Cardiac septum (tissue), 1 donor: ENCODE measurements at places on chromosomes 11 and 22.
A peak's percentile ranks its signal among the peaks of the same experiment; 100 is the strongest.

DNA sequence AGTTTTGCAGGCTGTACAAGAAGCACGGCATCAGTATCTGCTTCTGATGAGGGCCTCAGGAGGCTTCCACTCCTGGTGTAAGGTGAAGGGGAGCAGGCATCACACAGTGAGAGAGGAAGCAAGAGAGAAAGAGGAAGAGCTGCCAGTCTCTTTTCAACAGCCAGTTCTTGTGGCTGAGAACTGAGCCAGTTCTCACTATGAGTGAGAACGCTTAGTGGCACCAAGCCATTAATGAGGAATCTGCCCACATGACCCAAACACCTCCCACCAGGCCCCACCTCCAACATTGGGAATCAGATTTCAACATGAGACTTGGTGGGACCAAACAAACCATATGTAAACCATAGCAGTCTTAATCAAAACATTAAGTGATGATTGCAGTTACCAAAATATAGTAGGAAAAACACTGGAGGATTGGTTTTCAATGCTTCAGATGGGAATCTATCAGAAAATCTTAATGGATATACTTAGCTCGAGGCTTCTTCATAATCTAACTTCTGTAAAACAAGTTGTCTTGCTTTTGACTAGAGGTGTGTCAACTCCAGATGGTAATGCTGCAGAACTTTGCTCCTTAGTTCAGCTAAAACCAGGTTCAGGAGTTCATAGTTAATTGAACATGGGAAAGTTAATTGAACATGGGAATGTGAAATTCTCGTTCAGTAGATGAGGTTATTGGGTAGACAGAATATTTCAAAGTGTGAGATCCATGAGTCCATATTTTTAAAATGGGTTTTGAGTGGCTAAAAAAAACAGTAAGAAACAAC is 12.2 kb downstream of the FAR1 start:
- no peak for DNase-seq

DNA sequence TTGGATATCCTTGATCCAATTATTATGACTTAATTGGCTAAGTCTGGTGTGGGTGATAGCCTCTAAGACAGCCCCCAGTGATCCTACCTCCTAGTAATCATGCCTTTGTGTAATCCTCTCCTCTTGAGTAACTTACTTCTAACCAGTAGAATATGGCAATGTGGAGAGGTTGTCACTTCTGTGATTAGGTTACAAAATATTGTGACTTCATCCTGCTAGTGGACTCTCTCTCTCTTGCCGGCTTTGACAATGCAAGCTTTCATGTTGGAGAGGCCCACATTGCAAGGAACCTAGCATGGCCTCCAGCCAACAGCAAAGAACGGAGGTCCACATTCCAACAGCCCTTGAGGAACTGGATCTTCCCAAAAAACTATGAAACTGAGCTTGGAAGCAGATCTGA is 19.5 kb downstream of the YPEL4 start:
- no peak for DNase-seq

DNA sequence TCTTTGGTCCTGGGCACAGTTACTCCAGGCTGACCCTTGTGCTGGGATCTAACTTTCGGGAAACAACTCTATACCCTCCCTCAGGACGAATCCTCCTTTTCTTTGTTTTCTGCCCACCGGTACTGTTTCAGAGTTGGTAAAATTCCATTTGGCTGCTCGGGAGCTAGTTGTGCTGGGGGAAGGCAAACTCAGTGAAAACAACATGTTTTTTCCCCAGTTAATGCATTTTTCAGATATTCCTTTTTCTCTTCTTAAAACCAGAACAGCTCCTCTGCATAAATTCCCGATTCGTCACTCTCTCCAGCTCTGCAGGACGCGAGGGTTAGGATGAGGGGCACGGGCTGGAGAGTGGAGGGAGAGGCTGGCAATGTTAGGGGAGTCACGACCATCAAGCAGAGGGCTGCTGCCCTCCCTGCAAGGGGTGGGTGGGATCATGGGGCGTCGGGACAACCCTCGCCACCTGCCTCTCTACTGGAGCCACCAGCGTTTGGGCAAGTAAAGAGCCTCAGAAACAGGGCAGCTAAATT is 31.3 kb downstream of the LRRC10B start:
- DNase-seq, result no peak

GRCh38 chr22:36373258-36373579 is 14.5 kb downstream of the MYH9 start:
- DNase-seq, result peak; percentile 92

DNA sequence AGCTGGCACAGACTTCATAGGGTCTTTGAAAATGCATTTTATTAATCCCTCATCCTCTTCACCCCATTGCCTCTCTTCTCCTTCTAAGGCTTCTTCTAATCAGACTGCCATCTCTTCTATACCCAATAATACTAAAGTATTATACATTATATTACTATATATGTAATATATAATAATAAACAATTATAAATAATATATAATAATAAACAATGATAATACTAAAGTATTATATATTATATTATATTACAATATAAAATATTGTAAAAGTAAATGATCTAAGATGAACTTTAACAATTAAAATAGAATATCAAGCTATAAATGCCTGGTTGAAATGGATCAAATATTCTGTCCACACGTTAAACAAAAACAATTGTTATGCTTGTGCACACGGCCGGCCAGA is 13.0 kb downstream of the SCGB2A1 start:
- DNase-seq, result no peak

DNA sequence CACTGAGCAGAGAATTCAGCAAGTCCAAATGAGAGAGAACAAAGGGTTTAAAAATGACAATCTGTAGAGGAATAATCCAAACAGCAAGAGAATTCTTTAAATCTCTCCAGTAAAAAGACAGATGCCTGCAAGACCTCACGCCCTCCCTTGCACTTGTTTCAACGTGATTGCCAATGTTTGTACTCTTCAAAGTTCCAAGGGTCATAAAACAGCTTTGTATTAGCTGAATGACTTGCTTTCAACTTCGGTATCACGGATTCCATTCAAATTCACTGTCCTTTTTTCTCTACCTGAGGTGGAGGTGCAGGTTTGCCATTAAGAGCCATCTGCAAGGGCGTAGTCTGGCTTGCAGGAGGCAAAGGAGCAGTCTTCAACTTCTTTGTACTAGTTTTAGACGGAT is 41.1 kb upstream of the CHRNA10 start:
- no peak for DNase-seq

DNA sequence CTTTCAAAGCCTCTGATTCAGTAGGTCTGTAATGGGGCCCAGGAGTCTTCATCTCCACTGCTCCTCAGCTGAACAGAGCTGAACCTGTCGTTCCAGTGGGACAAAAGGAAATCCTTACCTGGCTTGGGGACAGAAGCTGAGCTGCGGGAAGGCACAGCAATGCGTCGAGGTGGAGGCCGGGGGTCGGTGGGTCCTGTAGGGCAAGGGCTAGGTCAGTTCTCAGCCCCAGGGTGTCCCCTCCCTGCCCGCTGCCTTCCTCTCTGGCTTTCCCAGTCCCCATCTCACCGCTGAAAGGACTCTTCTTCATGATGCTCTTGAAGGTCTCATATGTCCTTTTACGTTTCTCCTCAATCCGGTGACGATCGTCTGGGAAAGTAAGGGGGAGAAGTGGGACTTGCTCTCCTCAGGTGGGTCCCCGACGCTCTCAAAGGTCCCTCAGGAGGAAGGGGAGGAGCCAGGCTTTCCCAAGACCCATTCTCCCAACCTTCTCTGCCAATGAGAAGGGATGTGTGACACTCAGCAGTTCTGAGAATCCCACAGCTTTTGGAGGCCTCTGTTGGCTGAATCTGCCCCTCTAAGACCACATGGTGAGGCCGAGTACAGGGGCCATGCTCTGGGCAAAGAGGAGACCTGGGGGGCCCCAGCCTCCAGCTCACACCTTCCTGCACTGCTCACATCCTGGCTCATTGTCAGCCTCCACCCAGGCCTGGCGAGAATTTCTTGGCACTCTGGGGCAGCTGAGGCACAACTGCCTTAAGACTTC is 7.0 kb downstream of the RELA start:
- DNase-seq, result no peak

DNA sequence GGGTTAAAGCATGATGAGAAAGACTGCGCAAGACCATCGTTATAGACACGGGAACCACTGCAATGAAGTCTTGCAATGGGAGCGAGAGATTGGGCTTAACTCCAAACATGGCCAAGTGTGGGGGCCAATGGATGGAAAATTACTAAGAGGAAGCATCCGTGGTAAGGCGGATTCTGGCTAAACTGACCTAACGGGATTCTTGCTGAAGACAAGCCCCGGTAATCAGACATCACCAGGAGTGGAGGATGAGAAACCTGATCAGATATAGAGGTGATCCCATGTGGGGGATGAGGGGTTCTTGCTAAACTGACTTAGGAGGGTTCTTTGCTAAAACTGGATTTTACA is 5.8 kb upstream of the SYNGR1 start:
- no peak for DNase-seq

- DNase-seq, result no peak
Observed at GRCh38 chr22:36333644-36334043, 54.1 kb downstream of the MYH9 start.

GRCh38 chr11:105767931-105768330 is 158.1 kb downstream of the GRIA4 start:
- no peak for DNase-seq

- no peak for DNase-seq
Observed at GRCh38 chr22:39349967-39350726, at the start of gene SYNGR1. TSS of gene SYNGR1 (plus strand) at chr22:39349991. CDS start at chr22:39350011, 20 bp downstream.

DNA sequence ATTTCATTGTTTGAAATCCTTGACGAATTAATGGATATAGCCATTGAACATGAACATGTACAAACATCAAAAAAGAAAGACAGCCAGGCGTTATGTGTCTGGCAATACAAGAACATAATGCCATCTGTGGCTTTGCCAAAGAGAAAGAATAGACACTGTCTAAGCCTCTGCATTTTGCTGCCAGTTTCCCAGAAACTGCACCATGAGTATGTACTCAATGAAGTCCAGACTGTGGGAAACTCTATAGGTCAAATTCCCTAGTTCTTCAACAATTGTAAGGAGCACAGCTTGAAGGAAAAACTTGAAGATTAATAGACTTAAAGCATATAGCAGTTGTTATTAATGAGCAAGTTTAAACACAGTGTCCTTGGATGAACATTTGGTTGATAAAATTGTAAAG is 71.3 kb downstream of the BBOX1 start:
- DNase-seq, result no peak

- no peak for DNase-seq
Observed at GRCh38 chr11:8086571-8086970, 5.6 kb downstream of the TUB start.

- no peak for DNase-seq
Observed at GRCh38 chr11:46490666-46491065, 99.1 kb upstream of the CHRM4 start.

DNA sequence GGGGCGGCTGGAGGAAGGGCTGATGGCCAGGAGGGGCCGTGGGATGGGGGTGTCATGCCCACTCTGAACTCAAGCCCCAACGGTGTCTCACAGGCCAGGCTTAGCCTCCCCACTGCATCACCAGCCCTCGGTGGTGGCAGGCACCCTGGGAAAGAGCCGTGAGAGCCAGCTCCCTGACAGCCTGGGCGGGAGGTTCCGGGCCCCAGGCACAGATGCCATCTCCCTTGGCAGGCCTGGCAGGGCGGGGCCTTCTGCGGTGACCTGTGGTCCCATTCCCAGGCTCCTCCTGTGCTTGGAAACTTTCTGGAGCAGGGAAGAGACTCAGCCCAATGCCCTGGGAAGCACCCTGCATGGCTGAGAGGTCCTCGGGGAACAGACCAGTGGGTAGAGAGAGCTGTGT is 4.8 kb downstream of the PHLDA2 start:
- DNase-seq, result no peak

GRCh38 chr11:115687934-115688333 is 183.7 kb upstream of the CADM1 start:
- DNase-seq, result no peak

DNA sequence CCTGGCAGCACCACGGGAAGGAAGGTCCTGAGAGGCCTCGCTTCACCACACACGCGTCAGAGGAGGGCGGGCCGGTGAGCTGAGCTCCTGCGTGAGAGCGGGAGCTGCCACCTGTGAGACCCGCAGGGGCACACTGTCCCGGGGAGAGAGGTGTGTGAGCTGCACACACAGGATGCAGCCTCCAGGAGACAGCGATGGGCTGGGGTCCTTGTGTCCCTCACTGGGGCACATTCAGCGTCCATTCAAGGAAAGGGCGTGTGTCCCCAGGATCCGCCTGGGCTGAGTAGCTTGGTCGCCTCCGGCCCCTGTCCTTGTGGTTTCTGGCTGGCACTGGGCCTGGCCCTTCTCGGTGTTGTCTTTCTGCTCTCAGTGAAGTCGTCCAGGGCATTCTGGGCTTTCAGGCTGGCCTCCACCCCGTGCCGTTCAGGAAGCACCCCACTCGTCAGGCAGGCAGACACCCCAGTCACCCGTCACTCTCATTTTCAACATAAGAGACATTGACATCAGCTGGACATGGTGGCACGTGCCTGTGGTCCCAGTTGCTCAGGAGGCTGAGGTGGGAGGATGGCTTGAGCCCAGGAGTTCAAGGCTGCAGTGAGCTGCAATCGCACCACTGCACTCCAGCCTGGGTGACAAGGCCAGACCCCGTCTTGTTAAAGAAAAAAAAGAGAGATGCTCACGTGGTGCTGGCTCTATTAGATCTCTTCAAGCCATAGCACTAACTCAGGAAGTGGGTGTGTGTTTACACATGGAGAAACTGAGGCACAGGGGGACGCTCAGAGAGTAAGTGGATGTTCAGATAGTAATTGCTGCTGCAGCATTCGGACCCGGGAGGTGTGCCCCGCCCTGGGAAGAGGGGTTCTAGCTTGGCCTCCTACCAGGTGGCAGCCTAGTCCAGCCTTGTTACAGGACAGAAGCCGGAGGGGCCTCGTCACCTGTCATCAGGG is 1081.6 kb downstream of the BRD1 start:
- DNase-seq, result peak; percentile 29

DNA sequence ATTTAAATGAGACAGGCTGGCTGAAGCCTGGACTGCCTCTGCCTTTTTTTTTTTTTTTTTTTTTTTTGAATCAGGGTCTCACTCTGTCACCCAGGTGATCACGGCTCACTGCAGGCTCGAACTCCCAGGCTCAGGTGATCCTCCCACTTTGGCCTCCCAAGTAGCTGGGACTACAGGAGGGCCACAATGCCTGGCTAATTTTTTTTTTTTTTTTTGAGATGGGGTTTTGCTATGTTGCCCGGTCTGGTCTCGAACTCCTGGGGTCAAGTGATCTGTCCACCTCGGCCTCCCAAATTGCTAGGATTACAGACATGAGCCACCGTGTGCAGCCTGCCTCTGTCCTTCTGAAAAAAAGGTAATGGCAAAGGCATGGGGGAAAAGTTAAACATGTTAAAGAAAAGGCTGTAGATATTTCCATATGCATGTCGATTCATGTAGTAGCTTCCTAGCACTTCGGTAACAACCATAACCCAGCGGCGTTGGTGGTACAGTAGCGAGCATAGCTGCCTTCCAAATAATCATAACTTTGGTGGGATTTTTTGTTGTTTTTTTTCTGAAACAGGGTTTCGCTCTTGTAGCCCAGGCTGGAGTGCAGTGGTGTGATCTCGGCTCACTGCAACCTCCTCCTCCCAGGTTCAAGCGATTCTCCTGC is 48.8 kb downstream of the MCHR1 start:
- DNase-seq, result no peak

- DNase-seq, result no peak
Observed at GRCh38 chr11:86675017-86675416, 2.6 kb upstream of the ME3 start.

GRCh38 chr11:6609502-6610015 is 2.5 kb downstream of the TAF10 start:
- no peak for DNase-seq
